ENCODE measurements at places on chromosomes 3 and 15.

GRCh38 chr15:57298204-57298603 lies 78.1 kb upstream of the CGNL1 start:
- no peaks in the 10 kb centered on the region for H3K4me1 ChIP-seq
- H3K36me3 ChIP-seq: no peaks in the 10 kb centered on the region
- H3K27ac ChIP-seq: no peak overlapping the region
- H3K27me3 ChIP-seq: no peaks in the 10 kb centered on the region
- H3K4me3 ChIP-seq: no peak overlapping the region
- peak; percentile 76 for DNase-seq

- no peak for DNase-seq
- H3K4me3 ChIP-seq: no peak overlapping the region
- no peaks in the 10 kb centered on the region for H3K27me3 ChIP-seq
- no peak overlapping the region for H3K27ac ChIP-seq
- no peaks in the 10 kb centered on the region for H3K36me3 ChIP-seq
- peaks cover 4% of the 10 kb centered on the region for H3K4me1 ChIP-seq
These were observed 51.2 kb downstream of the MCTP2 start for GRCh38 chr15:94282269-94283250.

GRCh38 chr3:113979916-113980315 lies 32.1 kb downstream of the ZDHHC23 start:
- no peak overlapping the region for H3K4me3 ChIP-seq
- H3K4me1 ChIP-seq: no peaks in the 10 kb centered on the region
- no peak overlapping the region for H3K27ac ChIP-seq
- DNase-seq: no peak
- H3K27me3 ChIP-seq: no peaks in the 10 kb centered on the region

GRCh38 chr15:25655207-25655948 lies 207.7 kb downstream of the ATP10A start:
- H3K27me3 ChIP-seq: peaks cover 8% of the 10 kb centered on the region
- DNase-seq: no peak
- no peak overlapping the region for H3K27ac ChIP-seq
- H3K4me1 ChIP-seq: peaks cover 3% of the 10 kb centered on the region
- no peaks in the 10 kb centered on the region for H3K36me3 ChIP-seq

DNA sequence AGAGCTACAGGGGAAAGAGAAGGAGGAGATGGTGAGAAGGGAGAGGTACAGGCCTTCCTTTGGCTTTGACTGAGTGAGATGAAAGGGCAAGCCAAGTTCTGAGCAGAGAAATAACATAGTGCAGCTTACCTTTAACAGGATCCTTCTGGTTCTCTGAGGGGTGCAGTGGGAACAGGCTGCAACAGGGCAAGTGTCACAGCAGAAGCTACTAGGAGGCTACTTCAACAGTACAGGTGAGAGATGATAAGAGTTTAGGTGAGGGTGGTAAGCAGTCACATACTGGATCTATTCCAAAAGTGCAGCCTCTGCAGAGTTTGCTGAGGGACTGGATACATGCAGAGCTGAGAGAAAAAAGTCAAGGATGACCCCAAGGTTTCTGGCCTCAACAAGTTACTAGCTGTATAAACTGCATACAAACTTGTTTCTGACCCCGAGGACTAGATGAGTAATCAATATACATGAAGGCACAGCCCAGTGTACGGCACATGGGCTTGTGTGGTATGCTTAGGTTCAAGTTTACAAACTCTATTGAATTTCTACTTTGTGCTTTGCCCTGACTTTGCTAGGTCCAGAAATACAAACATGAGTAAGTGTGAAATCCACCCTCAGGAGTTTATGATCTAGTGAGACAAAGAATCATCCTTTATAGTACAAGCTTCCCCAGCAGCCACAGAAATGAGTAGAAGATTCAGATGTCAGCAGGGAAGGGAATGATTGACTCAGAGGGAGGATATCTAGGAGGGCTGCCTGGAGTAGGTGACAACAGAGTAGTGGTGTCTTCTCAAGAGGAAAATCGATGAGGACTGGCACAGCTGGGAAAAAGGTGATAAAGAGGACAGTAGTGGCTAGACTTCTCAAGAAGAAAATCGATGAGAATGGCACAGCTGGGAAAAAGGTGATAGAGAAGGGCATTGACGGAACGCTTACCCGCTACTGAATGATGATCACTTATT lies 78.2 kb upstream of the TJP1 start:
- H3K27me3 ChIP-seq: peaks cover 9% of the 10 kb centered on the region
- no peak overlapping the region for H3K4me3 ChIP-seq
- H3K36me3 ChIP-seq: no peaks in the 10 kb centered on the region
- no peak for DNase-seq
- H3K27ac ChIP-seq: no peak overlapping the region

DNA sequence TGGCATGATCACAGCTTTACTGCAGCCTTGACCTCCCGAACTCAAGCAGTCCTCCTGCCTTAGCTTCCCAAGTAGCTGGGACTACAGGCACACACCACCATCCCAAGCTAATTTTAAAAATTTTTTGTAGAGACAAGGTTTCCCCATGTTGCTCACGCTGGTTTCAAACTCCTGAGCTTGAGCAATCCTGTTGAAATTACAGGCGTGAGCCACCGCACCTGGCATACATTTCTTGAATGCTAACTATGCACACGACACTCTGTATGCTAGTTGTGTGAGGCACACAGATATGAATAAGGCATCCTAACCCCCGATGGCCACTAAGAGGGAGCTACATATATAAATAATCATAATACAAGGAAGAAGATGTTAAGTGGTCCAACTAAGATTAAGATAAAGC lies 64.9 kb downstream of the CDC25A start:
- H3K4me3 ChIP-seq: no peak overlapping the region
- no peak for DNase-seq
- no peaks in the 10 kb centered on the region for H3K36me3 ChIP-seq
- no peaks in the 10 kb centered on the region for H3K27me3 ChIP-seq

DNA sequence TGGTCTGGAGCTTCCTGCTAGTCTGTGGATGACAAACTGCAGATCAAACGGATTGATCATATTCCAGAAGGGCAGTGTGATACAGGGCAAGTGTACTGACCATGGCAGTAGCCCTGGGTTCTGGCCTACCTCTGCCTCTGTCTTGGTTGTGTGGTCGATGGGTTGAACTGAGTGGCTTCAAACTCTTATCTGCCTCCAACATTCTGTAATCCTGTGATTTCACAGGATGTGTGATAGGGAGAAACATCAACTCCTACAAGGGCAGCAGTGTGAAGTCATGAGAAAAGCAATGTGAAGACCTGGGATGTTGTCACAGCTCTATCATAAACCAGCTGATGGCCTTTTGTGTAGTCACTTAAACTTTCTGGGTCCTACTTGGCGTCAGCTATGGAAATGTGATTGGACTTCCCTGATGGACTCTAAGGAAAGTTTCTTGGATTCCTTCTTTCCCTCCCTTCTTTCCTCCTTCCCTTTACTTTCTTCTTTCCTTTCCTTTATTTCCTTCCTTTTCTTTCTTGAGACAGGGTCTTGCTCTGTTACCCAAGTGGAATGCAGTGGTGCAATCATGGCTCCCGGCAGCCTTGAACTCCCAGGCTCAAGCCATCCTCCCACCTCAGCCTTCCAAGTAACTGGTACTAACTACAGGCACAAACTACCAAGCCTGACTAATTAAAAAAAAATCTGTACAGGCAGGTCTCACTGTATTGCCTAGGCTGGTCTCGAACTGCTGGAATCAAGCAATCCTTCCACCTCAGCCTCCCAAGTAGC lies 114.8 kb downstream of the BBX start:
- no peaks in the 10 kb centered on the region for H3K36me3 ChIP-seq
- H3K27me3 ChIP-seq: no peaks in the 10 kb centered on the region
- no peak overlapping the region for H3K27ac ChIP-seq
- no peak for DNase-seq

DNA sequence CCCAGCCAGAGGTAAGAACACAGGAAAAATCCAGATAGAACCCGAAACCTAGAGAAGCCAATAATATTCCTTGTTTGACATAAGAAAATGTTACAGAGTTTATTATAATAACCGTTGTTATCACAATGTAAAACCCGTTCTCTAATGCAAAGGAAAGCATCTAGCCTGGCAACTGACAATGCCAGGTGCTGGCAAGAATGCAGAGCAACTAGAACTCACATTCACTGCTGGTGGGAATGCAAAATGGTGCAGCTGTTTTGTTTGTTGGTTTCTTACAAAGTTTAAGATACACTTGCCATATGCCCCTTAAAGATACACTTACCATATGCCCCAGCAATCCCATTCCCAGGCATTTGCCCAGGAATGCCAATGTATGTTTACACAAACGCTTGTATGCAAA lies 23.4 kb downstream of the VPS39 start:
- H3K4me3 ChIP-seq: no peak overlapping the region
- H3K4me1 ChIP-seq: no peaks in the 10 kb centered on the region

DNA sequence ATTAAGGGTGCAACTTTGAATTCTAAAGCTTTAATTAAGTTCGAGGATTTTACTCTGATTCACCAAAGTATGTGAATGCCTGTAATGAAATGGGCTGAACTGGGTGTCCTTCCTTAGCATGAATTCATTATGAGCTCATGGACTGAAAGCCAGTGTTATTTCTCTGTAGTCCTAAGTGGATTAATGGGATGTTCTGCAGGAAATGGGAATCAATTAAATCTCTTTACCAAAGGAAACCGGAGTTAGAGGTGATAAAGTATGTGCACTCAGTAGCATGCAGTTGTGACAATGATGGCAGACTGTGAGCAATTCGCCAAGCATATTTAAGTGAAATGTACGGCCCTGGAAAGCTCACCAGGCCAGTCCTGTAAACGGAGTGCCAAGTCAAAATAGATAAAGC lies 138.7 kb downstream of the CHL1 start:
- H3K4me3 ChIP-seq: no peak overlapping the region
- H3K27me3 ChIP-seq: no peaks in the 10 kb centered on the region
- no peak for DNase-seq
- no peak overlapping the region for H3K27ac ChIP-seq

- peaks cover 1% of the 10 kb centered on the region for H3K4me1 ChIP-seq
- H3K27me3 ChIP-seq: no peaks in the 10 kb centered on the region
- peak overlapping the region; percentile 78 for H3K27ac ChIP-seq
- peak overlapping the region; percentile 26 for H3K4me3 ChIP-seq
- H3K36me3 ChIP-seq: peaks cover 4% of the 10 kb centered on the region
- DNase-seq: peak; percentile 82
These were observed 474.1 kb downstream of the FOXP1 start for GRCh38 chr3:71109241-71109976.

DNA sequence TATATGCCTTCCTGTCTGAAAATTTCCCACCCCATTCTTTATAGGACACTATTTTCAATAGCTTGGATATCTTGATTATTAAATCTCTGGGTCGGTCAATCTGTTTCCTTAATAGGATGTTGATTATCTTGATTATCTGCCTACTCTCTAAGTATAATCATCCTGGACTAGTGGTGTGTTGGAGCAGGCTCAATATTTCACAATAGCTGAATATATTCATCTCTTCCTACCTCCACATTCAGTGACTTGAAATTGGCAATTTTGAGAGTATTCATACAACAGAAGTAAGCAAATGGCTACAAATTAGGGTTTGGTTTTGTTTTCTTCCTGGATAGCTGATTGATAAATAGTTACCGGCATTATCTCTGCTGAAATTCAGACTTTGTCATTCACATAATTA lies 1162.6 kb downstream of the ROBO1 start:
- H3K36me3 ChIP-seq: peaks cover 12% of the 10 kb centered on the region
- no peak for DNase-seq
- no peak overlapping the region for H3K4me3 ChIP-seq
- no peak overlapping the region for H3K27ac ChIP-seq
- H3K27me3 ChIP-seq: no peaks in the 10 kb centered on the region

- H3K27me3 ChIP-seq: no peaks in the 10 kb centered on the region
- no peaks in the 10 kb centered on the region for H3K4me1 ChIP-seq
- DNase-seq: no peak
- H3K4me3 ChIP-seq: no peak overlapping the region
- no peak overlapping the region for H3K27ac ChIP-seq
- H3K36me3 ChIP-seq: peaks cover 87% of the 10 kb centered on the region
These were observed 16.2 kb downstream of the FYCO1 start for GRCh38 chr3:45979378-45979777.

- DNase-seq: peak; percentile 94
- H3K27me3 ChIP-seq: no peaks in the 10 kb centered on the region
- peak overlapping the region; percentile 54 for H3K4me3 ChIP-seq
- H3K4me1 ChIP-seq: peaks cover 13% of the 10 kb centered on the region
These were observed 85.6 kb downstream of the CPN2 start for GRCh38 chr3:194265505-194265892.

- no peaks in the 10 kb centered on the region for H3K27me3 ChIP-seq
- DNase-seq: no peak
- H3K4me1 ChIP-seq: peaks cover 5% of the 10 kb centered on the region
- H3K4me3 ChIP-seq: no peak overlapping the region
These were observed 22.4 kb downstream of the B3GNT5 start for GRCh38 chr3:183275418-183275817.

- peak overlapping the region; percentile 55 for H3K27ac ChIP-seq
- H3K4me3 ChIP-seq: no peak overlapping the region
- H3K4me1 ChIP-seq: no peaks in the 10 kb centered on the region
- H3K36me3 ChIP-seq: no peaks in the 10 kb centered on the region
- DNase-seq: no peak
These were observed 126.1 kb downstream of the TUSC7 start for GRCh38 chr3:116835658-116836057.

DNA sequence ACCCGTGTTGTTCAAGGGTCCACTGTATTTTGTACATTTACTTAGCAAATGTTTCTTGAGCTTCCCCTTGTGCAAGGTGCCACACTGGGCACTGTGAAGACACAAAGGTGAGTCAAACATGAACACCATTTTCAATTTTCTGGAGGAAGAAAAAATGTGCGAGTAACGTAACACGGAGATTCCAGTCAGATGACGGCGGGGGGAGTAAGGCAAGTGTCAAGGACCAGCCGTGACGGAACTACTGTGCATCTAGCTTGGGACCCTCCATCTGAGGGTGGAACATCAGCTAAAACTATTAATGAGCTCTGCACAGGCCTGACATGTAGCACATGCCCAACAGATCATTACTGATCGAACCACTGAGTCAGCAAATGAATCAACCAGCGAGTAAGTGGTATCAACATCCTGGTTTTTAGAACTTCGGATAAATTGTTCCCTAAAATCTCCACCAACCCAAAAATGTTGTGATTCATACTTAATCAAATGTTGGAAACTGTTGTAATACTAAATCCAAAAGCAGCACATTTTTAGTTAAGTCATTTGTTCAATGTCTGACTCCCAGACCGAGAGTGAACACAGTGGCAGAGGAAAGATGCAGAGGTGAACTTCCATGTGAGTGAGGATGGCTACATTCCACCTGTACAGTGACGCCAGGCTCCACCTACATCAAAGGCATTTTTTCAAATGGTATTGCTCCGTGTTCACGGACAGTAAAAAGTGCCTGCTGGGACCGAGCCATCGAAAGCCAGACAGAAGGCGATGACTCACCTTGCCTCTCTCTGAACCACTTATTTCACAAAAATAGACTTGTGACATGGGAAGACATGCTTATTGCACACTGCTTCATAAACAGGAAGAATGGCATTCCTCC lies 172.2 kb downstream of the ATP10A start:
- H3K4me3 ChIP-seq: peak overlapping the region; percentile 65
- no peaks in the 10 kb centered on the region for H3K27me3 ChIP-seq
- DNase-seq: no peak
- peaks cover 23% of the 10 kb centered on the region for H3K4me1 ChIP-seq

- H3K27ac ChIP-seq: no peak overlapping the region
- no peak overlapping the region for H3K4me3 ChIP-seq
- peaks cover 10% of the 10 kb centered on the region for H3K27me3 ChIP-seq
- H3K36me3 ChIP-seq: no peaks in the 10 kb centered on the region
These were observed 76.9 kb downstream of the MRPL46 start for GRCh38 chr15:88390164-88390901.
